ENCODE measurements at places on chromosomes 6 and 20.

- DNase-seq = no peak
These were observed 6.9 kb downstream of the STK35 start for GRCh38 chr20:2108498-2108897.

GRCh38 chr6:43478008-43478372 is 620 bp downstream of the TJAP1 start:
- DNase-seq = peak; percentile 17

GRCh38 chr6:31737315-31737990 is 1.1 kb upstream of the CLIC1 start:
- no peak for DNase-seq

GRCh38 chr6:12586721-12587480 is 129.7 kb upstream of the PHACTR1 start:
- no peak for DNase-seq

GRCh38 chr6:150194195-150194594 is 51.4 kb downstream of the PPP1R14C start:
- DNase-seq = no peak

- DNase-seq = no peak
These were observed 17.1 kb upstream of the TINAG start for GRCh38 chr6:54291146-54291545.

DNA sequence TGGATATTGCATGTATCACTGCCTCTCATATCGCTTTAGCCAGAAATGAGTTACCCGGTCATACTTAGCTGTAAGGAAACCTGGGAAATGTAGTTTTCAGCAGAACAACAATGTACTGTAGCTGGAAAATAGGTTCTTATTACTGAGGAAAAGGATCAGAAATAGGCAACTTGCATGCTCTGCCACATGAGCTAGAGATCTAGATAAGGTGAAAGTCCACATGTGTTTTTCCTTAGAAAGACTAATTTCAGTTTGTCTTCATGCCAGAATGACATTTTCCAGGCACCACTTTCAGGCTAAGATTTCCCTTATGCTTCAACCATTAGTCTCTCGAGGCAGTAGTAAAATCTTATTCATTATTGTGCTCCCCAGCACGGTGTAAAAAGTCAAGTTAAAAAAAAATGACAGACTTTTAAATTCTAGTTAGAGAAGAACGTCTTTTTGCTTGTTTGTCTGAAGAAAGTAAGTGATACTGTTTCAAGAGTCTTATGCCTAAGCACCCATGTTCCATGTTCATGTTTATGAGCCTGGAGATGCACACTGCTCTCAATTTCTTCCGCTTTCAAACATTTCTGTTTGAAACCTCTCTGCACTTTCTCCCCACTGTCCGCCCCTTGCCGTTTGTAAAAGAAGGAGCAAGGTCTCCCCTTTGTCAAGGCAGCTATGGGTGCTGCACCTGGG is 67.6 kb downstream of the ZNF831 start:
- DNase-seq = no peak

GRCh38 chr20:3812259-3812681 is 8.1 kb upstream of the AP5S1 start:
- DNase-seq = no peak

- no peak for DNase-seq
These were observed 140.5 kb upstream of the ATXN1 start for GRCh38 chr6:16901782-16902181.

GRCh38 chr6:114398481-114398880 is 55.7 kb upstream of the HS3ST5 start:
- no peak for DNase-seq

DNA sequence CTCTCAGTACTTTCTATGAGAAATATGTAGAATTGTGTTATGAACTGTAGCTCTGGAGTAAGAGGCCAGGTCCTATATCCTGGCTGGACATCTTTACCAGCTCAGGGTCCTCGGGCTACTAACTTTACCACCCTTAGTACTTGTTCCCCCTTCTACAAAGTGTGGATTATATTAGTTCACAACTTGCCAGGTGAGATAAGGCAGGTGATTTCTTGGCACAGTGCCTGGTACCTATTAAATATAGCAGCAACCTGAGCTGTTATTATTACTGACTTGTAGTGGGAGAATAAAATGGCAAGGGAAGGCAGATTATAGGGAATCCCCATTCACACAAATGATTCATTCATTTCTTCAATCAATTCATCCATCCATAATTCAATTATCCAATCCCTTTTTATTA is 150.1 kb downstream of the DOK5 start:
- no peak for DNase-seq

- no peak for DNase-seq
These were observed 95.0 kb downstream of the THBS2 start for GRCh38 chr6:169158691-169159090.

GRCh38 chr20:59406446-59406845 is 106.0 kb downstream of the EDN3 start:
- DNase-seq = no peak

- DNase-seq = no peak
These were observed 28.5 kb downstream of the SLX4IP start for GRCh38 chr20:10463622-10464021.
